Stimulated activated CD4-positive, alpha-beta T cell treated with anti-CD3 and anti-CD28 coated beads, Interleukin-1b, Interleukin-23, amount 100 ng/mL, for 24 hours (primary cell): ENCODE measurements at places on chromosomes 3 and 15.

GRCh38 chr15:85621094-85621493 lies 173.6 kb downstream of the KLHL25 start:
- no peak for DNase-seq

DNA sequence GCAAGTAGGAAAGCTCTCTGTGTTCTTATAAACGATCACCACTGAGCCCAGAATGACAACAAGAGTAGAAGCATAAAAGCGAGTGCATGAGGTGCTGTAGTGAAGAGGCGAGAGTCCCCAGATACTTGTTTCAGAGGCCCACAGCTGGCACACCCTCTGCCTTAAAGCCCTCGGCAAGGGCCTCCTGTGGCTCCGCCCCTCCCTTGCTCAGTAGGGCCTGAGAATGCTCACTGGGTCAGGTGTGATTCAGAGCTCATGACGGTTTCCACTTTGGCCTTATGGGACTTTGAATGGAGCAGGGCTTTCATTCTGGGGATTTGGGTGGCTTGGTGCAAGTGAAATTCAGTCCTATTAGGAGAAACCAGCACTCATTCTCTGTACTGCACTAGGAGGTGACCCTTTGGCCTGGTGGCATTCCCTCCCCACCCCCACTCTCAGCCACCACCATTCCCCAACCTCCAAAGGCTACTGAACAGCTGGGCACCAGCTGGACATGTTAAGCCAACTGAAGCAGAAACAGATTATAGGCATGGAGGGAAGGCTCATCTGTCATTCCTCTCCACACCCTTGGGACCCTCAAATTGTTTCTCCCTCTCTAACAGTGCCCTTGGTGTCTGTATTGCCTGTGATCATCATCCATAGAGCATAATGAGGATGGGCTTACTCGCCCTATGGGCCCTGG lies 109.6 kb upstream of the CTDSPL start:
- DNase-seq: no peak

GRCh38 chr3:156792114-156792513 lies 34.0 kb upstream of the LEKR1 start:
- DNase-seq: no peak

DNA sequence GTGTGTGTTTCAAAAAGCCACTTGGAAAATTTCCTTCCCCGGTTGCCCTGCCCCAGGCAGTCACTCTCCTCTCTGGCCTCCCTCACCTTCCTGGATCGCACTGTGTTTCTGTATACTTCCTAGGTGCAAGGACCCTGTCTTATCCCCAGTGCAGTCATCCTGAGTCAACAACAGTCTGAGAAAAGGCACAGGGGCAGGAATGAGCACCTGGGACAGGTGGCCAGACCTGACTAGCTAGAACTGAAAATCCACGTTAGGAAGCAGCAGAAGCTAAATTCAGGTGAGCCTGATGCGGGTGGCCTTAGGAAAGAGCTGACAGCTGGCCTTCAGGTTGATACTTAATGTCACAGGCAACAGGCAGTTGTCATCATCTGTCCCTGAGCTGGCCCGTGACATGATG lies 62.9 kb upstream of the VGLL4 start:
- no peak for DNase-seq

GRCh38 chr3:108218811-108219210 lies 3.4 kb downstream of the IFT57 start:
- no peak for DNase-seq

- peak; percentile 12 for DNase-seq
Observed at GRCh38 chr15:84749111-84749991, 959 bp downstream of the ZNF592 start.

DNA sequence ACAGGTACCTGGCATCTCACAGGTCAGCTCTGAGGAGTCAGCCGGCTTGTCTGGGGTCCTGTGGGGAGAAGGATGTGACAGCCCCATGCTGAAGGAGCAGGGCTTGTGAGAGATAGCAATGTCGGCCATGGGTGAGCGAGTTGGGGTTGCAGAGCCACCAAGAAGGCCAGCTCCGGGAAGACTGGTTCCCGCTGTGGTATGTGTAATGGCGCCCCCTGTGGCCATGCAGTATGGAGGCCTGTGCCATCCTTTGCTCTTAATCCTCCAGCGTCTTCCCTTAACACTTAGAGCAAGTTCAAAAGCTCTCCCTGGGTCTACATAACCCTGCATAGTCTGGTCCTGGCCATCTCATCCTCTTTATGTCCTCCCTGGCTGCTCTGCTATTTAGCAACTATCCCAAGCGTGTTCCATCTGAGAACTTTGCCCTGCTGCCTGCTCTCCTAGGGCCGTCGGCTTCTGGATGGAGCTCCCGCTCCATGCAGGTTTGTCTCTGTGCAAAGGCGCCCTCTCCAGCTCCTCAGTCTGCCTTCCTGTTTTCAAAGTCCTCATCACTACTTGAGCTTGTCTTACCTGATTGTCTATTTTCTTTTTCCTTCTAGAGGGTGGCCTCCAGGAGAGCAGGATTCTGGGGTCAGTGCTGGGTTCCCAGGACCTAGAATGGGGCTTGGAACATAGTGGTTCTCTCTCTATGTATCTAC lies 40.8 kb upstream of the IQCF6 start:
- DNase-seq: no peak

- no peak for DNase-seq
Observed at GRCh38 chr3:152105446-152105845, 163.3 kb upstream of the MBNL1 start.

- DNase-seq: peak; percentile 58
Observed at GRCh38 chr15:84715441-84716035, 401 bp downstream of the SEC11A start.

- no peak for DNase-seq
Observed at GRCh38 chr3:55270976-55271375, 216.1 kb downstream of the WNT5A start.
